Hippocampal formation (tissue), 2 donors: ENCODE measurements at places on chromosomes 4 and X.
A peak's percentile ranks its signal among the peaks of the same experiment; 100 is the strongest.

DNA sequence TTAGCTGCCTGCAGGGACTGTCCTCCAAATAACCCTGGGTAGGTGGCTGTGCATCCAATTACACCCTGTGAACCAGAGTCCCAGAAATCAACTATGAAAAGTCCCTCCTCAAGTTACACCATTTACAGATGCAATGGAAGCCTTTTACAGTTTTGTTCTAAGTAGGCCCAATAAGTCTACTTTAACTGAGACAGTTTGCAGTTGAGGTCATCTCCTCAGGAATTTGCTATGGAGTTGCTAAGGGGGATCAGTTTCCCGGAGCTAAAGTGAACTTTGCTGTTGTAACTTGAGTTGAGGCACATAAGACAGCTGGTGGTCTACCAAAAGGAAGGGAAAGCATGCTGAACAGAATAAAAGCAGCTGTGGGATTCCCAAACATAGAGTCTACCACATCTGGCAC, 121.6 kb upstream of the STK26 start:
- no peak for DNase-seq

GRCh38 chr4:151029537-151029936, 14.5 kb upstream of the LRBA start:
- DNase-seq: no peak

- no peak for DNase-seq
These were observed 348.1 kb downstream of the ARHGAP10 start for GRCh38 chr4:148079961-148080360.

- DNase-seq: no peak
These were observed 34.3 kb upstream of the PROM1 start for GRCh38 chr4:16118090-16118489.

DNA sequence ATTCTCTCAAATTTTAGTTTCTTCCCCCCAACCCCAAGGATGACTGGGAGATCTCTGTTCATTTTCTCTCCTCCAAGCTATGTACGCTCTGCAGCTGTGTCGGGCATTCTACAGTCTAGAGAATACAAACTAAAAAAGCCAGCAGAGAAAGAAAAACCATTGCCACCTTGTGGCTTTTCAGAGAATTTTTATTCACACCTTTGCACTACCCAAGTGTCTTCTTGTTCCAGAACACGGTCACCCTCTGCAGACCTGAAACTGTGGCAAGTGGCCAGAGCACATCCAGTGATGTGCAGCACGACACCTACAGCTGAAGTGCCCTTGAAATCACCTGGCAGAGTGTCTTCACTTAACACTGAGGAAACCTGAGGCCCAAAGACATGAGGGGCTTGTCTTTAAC, 68.6 kb downstream of the CHST7 start:
- DNase-seq: no peak

GRCh38 chr4:115366390-115366789, 253.0 kb upstream of the NDST4 start:
- DNase-seq: no peak

GRCh38 chrX:109533005-109533404, 3.6 kb upstream of the NXT2 start:
- DNase-seq: no peak

DNA sequence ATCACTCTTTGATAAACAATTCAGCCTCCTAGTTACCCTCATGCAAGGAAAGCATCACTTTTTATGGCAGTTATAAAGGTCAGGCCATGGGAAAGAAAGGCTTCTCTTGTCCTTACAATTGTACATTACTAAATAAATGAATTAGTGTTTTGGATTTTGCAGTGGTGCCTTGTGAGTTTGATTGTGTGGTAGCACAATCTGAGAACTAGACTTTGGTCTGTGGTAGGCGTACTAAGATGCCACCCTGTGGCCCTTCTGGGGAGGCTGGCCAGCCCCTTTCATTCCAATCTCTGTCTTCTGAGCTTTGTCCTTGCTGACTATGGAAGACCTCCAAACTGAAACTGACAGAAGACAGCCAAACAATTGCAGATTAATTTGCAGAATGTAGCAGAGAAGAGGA, 14.6 kb upstream of the HNRNPD start:
- DNase-seq: peak; percentile 2

DNA sequence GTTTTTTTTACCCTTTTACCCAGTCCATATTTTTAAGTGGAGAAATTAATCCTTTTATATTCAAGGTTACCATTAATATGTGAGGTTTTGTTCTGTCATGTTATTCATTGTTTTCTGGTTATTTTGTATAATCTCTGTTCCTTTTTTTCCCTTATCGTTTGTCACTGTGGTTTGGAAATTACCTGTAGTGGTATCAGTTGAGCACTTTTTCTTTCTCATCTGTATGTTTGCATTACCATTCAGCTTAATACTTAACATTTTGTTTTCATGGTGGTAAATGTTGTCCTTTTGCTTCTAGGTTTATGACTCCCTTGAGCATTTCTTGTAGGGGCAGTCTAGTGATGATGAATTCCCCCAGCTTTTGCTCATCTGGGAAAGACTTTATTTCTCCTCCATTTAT, 6.6 kb downstream of the ETDC start:
- DNase-seq: no peak

GRCh38 chr4:56080384-56080783, 131.6 kb downstream of the CEP135 start:
- no peak for DNase-seq

DNA sequence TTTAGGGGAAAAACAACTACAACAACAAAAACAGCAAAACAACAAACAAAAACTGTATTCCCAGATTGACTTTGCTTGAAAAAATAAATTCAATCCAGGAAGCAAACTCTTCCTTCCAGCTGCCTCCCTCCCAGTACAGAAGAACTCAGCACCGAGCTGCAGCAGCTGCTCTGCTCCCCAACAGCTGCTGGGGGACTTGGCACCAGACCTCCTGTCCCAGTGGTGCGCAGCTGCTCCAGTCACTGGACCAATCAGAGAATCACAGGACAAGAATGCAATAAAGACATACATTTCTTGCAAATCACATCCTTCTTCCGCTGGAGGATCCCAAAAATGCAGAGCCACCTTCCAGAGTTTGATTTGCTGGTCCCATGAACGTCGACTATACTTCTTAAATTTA, 11.8 kb upstream of the FAM53A start:
- DNase-seq: no peak

- no peak for DNase-seq
These were observed 142.2 kb downstream of the SH2D1A start for GRCh38 chrX:124488412-124489161.

GRCh38 chr4:104424475-104424941, 70.2 kb downstream of the CXXC4 start:
- no peak for DNase-seq

DNA sequence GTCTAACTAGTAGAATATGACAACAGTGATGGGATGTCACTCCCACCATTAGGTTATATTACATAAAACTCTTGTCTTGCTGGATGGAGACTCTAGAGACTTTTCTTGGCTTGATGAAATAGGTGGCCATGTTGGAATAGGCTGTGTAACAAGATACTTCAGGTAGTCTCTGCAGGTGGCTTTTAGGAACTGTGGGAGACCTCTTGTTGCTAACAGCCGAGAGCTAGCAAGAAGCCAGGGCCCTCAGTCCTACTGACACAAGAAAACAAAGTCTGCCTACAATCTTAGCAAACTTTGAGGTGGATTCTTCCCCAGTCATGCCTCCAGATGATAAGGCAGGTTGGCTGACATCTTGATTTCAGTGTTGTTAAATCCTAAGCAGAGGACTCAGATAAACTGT, 72.5 kb downstream of the GNL3L start:
- no peak for DNase-seq
